ENCODE measurements at places on chromosomes 16 and 17.

DNA sequence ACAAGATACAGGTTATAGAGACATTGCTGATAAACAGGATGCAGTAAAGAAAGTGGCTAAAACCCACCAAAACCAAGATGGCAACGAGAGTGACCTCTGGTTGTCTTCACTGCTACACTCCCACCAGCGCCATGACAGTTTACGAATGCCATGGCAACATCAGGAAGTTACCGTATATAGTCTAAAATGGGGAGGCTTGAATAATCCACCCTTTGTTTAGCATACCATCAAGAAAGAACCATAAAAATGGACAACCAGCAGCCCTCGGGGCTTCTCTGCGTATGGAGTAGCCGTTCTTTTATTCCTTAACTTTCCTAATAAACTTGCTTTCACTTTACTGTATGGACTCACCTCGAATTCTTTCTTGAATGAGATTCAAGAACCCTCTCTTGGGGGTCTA, 21.7 kb upstream of the CDH13 start:
- DNase-seq: no peak

DNA sequence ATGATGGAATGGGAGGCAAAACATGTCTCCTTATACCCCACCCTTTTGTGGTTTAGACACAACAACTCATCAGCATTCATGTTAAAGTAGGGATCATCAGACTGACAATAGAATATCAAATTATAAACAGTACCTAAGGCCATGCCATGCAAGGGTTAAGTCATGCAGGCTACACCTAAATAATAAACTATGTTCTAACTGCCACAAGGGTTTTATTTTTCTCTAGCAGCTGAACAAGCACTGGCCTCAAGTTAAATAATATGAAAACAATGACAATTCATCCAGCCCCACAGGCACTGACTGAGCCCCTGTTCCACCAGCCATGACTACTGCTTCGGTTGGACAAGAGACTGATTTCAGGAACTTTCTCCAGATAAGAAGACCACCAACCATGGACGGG, 164.5 kb upstream of the PIRT start:
- no peak for DNase-seq

GRCh38 chr16:51024703-51025102, 126.4 kb downstream of the SALL1 start:
- DNase-seq: no peak

GRCh38 chr16:62954144-62955032, 918.1 kb upstream of the CDH8 start:
- no peak for DNase-seq

GRCh38 chr17:70099294-70099693, 24.3 kb downstream of the KCNJ16 start:
- no peak for DNase-seq

DNA sequence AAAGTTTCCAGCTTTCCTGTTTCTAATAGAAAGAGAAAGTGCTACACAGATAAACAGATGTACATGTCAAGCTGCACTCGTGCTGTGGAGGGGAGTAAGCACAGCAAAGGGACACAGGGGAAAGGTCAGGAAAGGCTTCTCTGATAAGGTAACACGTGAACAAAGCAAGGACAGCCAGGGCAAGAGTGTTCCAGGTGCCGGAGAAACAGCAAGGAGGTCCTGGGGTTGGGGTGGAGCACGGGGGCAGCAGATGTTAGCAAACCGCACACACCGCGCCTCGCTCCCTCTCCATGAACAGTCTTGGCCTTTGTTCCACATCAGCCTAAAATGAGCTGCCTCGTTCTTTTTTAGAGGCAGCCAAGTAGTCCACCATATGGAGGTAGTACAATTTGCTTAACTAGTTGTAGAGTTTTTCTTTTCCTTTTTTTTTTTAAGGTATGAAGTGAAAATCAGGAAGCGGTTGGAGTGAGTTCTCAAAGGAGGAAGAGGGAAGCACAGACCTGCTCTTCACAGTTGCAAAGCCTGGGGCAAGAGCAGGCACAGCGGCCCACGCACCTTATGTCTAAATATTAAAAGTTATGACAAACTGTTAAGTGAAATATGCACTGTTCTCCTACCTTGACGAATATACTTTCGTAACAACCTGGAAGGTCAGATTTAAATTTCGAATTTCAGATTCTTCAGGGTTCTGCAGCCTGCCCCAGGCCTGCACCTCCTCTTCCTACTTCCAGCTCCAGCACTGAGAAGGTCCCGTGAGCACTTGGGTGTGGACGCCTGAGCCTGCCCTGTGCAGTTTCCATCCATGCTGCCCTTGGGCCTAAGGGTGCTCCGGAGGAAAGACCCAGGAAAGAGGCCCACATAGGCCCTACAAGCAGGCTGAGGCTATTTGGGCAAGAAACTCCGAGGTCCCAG, 41.5 kb upstream of the RPH3AL start:
- DNase-seq: no peak

DNA sequence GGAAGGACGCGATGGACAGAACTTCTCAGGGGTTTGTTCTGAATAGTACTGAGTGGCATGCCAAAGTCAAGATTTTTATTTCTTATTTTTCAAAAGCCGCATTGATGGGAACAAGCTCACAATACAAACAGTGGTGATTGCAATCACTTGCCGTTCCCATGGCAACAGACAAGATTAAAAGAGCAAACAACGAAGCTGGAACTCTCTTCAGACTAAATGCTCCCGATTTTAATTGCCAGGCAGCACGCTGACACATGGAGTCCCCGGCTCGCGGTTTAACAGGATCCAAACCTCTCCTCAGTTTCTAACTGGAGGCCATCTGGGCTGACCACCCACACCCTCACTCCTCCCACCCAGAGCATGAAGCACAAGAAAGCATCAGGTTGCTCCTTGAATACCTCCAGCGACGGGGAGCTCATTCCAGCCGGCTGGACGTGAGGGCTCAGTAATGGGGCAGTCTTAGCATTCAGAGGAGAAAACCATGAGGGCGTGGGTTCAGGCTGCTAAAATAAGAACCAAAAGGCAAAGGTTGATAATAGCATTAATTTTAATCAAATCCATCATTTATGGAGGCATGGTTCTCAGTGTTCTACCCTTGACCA, 41.5 kb downstream of the AIPL1 start:
- no peak for DNase-seq

DNA sequence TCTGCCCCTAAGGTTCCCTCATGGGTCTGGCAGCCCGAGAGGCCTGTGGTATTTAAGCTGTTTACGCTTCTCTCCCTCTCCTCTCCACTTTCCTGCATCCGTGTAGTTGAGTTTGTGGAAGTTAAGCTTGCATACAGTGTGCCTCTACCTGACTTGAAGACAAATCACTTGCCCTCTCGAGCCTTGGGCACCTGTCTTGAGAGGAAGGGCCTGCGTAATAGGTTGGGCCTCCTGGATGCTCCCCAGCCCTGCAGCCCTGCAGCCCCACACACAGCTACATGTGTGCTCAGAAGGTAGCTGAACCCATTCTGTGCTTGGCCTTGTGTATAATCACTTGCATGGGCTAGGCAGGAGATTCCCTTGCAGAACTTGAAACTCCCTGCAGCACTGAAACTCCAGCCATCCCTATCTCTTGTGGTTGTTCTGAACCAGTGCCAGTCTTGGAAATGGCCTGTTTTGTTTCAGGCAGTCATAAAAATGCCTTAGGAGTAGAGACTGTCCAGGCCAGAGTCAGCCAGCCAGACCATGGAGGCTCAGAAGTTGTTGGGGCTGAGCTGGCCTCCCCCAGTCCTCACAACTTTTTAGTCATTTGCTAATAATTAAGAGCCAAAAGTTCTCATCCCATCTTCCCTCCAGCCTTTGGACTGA, 134.6 kb downstream of the CLEC16A start:
- DNase-seq: no peak

GRCh38 chr17:41442739-41443138, 2.0 kb upstream of the KRT38 start:
- no peak for DNase-seq

DNA sequence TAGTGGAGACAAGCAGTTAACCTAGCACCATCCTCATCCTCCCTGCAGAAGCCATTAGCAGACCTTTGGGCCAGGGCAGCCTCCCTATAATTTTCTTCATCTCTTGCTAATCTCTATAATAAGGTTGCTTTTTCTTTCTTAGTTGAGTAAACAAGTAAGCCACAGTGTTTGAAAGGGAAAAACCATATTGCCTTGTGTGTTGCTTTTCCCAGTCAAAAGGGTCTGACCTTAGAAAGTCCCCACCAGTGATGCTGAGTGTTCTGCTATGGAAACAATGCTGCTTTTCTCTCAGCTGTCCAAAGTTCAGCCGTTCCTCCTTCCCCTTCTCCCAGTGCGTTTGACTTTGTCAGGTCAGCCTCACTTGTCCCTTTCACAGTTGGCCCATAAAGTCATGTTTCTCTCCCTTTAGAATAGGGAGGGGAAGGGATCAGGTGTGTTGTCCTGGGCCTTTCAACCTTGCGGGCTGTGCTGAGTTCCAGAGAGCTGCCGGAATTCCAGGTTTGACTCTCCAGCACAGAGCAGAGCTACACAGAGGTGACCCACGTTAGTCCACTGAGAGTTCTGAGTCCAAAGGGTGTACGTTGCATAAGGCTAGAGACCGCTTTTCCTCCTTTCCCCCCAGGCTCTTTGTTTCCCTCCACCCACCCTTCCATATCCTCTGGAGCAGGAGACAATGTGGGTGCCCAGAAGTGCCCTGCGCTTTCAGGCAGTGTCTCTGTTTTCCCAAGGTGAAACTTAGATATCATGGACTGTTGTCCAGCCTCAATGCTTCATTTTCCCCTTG, 15.9 kb upstream of the CLEC18C start:
- DNase-seq: no peak

DNA sequence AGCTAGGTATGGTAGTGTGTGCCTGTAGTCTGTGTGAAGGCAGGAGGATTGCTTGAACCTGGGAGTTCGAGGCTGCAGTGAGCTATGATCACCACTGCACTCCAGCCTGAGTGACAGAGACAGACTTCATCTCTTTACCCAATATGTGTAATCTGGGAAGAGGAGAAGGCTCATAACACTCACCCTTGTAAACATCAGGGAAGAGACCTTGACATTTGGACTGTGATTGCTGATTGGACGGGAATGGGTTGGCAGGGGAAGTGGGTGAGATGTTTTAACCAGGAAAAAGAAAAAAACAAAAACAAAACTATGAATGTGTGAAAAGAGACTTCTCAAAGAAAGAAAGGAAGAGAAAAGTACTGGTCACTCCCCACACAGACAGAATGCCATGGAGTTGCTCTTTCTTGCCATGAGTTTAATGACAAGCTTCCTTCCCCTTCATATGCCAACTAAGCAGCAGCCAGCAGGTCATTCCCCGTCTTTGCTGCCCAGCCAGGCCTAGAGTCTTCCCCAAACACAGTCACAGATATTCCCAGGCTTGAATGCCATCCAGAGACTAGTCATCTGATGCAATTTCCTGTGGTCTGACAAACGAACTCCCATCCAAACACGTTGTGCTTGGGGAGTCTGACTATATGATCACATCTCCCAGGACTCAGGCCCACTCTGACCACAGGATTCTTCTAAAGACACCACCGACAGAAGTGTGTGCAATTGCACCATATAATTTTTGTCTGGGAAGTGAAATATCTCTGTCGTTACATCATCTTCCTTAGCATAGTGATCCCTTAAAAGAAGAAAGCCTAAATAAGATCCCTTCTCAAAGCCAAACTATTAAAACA, 3.6 kb upstream of the XAF1 start:
- DNase-seq: no peak

DNA sequence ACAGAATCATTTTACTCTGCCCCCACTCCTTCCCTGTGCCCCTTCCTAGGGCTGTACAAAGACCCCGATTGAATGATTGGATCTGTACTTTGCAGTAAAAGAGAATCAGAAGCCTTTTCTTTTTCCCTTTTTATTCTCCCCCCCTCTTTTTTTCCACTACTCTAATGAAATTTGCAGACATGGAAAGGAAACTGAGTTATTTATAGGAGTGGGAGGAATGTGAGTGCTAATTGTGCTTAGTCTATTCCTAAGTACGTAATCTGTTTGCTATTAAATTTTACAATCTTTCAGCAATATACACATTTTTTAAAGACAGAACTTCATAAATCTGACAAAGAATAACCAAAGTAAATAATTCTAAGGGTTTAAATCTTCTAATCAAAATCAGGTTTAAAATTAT, 314.3 kb downstream of the MAP2K6 start:
- no peak for DNase-seq

DNA sequence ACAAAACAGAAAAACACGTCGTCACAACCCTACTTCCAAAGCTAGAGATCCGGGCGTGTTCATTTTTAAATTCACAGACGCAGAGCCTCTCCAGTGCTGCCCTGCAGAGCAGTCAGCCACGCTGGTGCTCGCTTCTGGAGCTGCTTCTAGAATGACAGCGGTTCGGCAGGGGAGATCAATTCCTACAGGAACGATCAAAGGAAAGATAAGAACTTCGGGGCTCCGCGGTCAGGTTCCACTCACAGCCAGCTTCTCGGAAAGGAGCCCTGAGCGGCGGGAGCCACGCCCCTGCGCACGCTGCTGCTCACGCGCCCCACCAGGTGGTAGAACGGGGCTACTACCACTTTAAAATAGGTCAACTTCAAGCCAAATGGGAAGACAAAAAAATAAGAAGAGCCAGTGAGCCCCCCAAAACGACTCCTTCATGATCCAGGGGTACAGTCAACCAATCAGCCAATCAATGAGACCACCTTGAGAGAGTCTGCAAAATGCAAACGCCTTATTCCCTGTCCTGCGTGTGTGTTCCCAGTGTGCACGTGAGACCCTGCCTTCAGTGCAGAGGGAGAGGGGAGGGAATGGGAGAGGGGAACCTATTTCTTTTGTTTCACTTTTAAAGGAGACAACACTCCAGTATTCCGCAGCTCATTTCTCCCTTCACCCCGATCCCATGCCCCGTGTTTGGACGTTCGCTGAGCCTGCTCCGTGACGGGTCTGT, 209.7 kb downstream of the RBFOX3 start:
- no peak for DNase-seq

- no peak for DNase-seq
These were observed 1.9 kb downstream of the GIT1 start for GRCh38 chr17:29587591-29587990.

DNA sequence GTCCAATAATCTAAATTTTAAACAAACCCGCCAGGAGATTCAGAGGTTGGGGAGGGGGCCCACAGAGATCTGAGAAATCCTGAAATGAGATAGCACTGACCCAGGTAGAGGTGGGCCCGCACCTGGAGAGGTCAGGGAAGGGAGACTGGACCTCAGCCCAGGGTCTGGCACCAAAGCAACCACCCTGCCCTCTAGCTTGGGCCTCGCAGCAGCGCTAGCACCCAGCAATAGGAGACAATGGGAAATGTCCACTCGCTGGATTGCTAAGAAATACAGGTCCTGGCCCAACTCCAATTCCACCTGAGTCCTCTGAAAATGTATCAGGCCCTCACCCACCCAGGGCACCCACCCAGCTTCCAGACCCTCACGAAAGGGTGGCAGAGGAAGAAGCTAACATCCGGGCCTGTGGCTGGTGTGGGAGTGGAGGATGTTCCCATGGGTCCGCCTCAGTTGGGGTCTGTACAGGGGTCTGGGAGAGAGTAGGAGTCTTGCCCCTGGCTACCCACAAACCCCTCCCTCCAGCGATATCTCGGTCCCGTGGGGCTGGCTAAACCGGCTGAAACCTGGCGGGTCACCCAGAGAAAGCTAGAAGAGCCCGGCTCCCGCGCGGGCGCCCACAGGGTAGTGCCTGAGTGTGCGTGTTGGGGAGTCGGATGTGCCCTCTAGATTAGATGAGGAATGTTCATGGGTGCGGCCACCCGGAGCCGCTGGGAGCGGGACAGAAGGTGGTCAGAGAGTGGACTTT, 1.1 kb downstream of the PLLP start:
- DNase-seq: no peak
